Choroid plexus epithelial cell (primary cell): ENCODE measurements at places on chromosomes 1 and 21.

DNA sequence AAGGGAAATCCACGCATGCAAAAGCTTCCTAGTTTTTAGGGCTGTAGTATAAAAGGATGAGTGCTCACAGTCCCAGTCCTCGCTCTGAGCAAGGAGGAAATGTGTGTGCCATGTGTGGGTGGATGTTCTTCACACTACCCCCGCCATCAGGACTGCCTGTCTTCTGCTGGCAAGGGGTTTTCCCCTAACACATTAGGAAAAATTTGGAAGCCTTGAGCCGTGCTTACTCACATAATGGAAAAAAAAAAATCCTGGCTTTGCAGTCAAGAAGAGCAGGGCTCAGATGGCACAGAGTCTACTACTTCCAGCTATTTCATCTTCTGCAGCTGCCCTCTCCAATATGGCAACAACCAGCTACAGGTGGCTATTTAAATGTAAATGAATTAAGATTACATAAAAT, 363.1 kb downstream of the PLPP3 start:
- DNase-seq, result no peak

- DNase-seq, result no peak
Measured at GRCh38 chr21:36538761-36539160, 58.8 kb upstream of the CLDN14 start.

GRCh38 chr1:167455786-167456446, 62.4 kb downstream of the CD247 start:
- DNase-seq, result peak; percentile 7

DNA sequence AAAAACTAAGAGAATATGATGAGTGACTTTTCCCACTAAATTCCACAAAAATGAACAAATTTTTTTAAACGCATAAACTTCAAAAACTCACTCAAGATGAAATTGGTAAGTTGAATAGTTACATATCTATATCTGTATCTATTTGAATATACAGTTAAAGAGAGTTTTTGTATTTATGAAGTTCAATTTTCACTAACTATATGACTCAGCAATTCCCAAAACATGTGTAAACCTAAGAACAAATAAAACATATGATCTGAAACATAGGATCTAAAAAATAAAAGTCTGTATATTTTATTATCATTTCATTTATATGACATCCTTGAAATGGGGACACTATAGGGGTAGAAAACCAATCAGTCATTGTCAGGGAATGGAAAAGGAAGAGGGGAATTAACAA, 105.7 kb upstream of the SNX7 start:
- DNase-seq, result no peak

DNA sequence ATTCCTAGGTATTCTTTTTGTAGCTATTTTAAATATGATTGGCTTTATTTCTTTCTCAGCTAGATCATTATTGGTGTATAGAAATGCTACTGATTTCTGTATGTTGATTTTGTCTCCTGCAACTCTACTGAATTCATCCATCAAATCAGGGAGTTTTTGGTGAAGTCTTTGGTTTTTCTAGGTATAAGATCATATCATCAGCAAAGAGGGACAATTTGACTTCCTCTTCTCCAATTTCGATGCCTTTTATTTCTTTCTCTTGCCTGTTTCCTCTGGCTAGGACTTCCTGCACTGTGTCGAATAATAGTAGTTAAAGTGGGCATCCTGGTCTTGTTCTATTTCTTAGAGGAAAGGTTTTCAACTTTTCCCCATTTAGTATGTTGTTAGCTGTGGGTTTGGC, 27.5 kb upstream of the PRKACB start:
- DNase-seq, result no peak

- peak; percentile 42 for DNase-seq
Measured at GRCh38 chr1:42936309-42937078, 22.2 kb downstream of the SLC2A1 start.

DNA sequence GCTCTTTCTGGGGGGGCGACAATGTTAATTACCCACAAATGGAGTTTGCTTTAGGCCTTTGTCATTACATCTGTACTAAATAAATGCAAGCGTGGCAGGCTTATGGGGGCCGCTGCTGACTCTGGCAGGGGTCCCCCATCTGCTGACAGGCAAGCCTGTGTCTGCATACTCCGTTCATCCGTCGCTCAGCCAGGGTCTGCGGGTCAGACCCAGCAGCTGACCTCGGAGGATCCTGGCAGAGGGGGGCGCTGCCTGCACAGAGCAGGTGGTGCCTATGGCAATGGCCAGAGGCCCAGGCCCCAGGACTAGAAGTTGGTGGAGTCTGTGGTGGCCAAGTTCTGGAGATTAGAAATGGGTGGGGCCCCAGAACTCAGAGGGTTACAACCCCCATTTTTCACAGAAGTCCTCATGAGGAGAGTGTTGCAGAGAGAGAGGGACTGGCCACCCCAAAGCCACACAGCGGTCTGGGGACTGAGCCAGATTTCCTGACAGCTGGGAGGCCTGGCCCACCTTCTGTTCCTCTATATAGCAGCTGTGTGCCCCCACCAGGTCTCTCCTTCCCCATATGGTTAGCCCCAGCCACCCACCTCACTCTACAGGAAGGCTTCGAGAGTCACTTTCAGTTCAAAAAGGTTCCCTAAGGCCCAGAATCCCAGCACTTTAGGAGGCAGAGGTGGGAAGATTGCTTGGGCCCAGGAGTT, 31.0 kb downstream of the TTC39A start:
- DNase-seq, result no peak

DNA sequence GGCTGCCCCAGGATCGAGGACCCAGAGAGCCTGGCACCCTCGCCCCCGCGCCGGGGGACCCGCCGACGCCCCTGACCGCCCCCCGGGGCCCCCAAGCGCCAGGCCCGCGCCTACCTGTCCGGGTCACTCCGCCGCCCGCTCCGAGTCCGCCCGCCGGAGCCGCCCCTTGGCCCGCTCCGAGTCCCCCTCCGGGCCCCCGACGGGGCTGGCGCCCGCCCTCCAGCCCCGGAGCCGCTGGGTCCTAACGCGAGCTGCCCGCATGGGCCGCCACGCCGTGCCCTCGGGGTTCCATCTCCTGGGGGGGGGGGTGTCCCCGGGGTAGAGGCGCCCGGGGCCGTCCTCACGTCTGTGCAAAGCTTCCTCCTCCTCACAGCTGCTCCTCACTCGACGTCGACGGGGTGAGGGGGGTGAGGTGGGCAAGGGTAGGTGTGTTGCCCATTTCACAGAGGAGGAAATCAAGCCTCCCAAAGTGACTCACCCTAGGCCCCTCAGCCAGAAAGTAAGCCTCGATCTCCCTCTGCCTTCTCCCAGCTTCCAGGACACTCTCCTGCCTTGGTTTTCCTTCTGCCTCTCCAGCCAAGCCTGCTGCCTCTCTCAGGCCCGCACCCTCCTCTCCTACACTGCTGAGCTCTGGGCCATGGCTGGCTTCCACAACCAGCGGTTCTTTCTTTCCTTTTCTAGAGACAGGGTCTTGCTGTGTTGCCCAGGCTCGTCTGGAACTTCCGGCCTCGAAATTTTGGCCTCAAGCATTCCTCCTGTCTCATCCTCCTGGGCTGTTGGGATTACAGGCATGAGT, at the start of gene MFAP2:
Gene MFAP2 (minus strand): TSS at position 148 of the 796 bp plus-strand sequence. CDS start 2,347 bp downstream, outside the sequence.
- DNase-seq, result no peak

- no peak for DNase-seq
Measured at GRCh38 chr1:201006450-201006849, 17.1 kb downstream of the KIF21B start.

- peak; percentile 73 for DNase-seq
Measured at GRCh38 chr1:171754353-171754705, 12.5 kb upstream of the VAMP4 start.

DNA sequence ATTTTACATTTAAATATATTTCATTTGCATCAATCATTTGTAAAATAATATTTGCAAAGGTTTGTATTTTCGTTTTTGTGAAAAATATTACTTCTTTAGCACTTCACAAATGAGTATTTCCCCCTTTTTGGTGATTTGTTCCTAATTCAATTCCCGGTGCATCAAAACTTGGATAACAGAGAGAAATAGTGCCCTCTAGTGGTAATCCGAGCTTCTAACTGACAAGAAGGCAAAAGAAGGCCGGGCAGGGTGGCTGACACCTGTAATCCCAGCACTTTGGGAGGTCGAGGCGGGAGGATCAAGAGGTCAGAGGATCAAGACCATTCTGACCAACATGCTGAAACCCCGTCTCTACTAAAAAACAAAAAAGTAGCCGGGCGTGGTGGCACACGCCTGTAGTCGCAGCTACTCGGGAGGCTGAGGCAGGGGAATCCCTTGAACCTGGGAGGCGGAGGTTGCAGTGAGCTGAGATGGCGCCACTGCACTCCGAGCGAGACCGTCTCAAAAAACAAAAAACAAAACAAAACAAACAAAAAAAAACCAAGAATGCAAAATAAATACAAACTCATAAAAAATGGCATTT, 137.7 kb downstream of the COL11A1 start:
- DNase-seq, result peak; percentile 78

GRCh38 chr1:156502894-156503697, 2.5 kb upstream of the MEF2D start:
- DNase-seq, result peak; percentile 92

DNA sequence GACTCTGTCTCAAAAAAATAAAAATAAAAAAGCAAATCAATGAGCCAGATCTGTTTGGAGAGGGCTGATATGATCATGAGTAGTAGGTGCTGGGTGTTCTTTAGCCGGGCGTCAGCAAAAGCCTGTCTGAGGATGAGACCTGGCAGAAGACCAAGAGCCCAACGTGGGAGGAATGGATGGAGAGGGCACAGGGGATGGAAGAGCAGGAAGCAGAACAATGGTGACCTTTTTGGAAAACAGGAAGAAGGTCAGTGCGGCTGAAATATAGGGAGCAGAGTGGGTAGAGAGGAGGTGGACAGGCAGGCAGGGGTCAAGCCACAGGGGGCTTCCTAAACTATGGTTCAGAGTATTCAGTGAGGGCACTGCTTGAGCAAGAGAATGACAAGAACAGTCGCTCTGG, 30.9 kb downstream of the VWA5B1 start:
- no peak for DNase-seq

DNA sequence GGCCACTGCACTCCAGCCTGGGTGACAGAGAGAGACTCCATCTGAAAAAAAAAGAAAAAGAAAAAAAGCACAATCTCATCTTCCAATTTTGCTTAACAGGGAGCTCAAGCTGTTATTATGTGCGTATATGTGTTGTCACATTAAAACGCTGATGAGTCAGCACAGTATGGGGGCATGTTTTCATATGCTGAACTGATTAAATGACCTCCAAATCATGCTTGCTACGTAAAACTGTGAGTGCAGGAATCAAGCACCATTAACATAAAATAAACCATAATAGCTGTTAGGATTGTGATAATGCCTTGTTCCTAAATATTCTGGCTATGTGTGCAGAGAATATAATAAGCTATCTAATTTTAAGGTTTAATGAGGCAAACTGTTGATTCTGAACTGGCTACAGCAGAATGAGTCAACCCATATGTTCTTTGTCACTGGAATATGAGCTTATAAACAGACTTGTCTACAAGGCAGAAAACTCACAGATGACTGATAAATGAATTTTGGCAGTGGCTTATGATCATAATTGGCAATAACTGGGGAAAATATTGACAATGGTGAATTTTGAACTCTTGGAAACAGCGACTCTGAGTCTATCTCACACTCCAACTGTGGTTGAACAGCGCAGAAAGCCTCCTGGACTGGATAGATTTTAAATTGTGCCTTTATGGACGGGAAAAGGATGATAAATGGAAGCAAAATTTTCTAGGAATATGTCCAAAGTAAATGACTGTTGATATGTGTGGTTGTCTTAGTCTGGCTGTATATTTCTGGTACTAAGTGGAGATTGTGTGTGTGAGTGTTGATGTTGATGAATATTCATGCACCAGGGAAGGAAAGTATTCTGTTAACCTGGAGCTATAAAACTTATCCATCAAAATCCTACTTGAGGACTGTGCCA, 75.5 kb downstream of the VCAM1 start:
- peak; percentile 85 for DNase-seq

DNA sequence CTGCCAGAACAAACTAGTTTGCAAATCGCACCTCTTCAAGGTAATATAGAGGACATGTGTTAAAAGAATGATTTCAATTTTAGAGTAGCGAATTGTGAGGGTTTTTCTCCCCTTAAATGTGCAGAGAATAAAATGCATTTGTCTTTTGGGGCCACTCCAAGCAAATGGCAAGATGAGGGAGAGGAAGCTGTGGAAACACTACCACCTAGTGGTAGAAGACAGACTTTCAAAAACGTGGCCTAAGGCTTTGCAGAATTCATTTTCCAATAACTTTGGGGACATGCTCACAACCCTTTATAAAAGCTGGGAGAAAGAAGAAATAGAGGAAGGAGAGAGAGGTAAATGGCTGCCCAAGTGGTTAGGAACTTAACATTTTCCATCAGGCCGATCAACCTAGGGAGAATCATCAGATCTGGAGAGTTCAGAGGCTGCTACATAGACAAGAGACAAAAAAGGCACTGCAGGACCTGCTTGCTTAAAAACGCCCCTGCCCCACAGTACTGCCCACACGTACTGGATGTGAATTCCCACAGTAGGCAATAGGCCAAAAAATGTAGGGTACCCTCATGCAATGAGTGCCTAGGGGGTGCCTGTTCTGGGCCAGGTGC, 15.7 kb upstream of the RCAN1 start:
- DNase-seq, result peak; percentile 77

DNA sequence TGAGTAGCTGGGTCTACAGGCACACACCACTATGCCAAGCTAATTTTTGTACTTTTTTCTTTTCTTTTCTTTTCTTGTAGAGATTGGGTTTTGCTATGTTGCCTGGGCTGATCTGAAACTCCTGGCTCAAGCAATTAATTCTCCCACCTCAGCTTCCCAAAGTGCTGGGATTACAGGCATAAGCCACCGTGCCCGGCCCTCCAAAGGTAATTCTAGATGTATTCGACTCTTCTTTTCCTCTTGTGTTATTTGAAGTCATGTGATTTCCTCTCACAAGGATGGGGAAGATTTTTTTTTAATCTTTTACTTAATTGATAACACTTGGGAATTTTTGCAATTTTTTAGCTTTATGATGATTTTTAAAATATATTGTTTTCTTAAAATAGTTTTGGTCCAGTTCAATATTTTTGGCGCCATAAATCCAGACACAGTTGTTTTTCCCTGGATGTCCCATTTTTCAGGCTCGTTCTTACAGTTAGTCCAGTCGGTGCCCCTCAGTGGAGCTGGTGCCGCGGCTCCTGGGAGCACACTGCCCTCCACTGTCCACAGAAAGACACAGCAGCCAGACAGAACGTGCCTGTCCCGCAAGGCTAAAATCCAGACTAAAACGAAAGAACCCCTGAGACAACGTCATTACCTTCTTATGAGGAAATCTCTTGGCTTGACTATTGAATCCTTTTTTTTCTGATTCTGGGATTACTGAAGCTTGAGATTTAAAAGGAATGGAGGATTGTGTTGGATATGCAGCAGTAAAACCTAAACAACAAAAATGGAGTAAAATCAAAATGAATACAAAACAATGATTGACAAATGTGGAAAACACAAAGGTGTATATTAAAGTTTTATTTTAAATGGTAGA, 22.4 kb downstream of the STPG1 start:
- DNase-seq, result peak; percentile 93

DNA sequence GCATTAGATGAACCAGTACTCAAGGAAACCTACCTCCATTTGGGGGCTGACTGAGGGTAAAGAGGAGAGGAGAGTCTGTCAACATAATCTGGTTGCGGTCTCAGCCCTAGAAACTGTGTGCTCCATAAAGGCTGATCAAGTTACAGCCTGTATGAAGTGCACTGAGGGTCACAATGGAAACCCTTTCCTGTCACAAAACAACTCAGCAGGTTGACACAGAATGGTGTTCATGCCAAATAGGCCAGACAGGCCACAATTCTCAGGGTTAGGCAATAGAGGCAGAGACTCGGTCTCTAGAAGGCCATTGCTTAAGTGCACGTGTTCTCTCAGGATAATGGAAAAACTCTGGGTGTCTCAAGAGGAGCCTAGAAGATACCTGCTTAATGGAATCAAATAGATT, 4.1 kb upstream of the ANKRD35 start:
- peak; percentile 45 for DNase-seq

GRCh38 chr1:61138305-61138704, 55.9 kb downstream of the NFIA start:
- no peak for DNase-seq
